Kasumi-1 (cell line): ENCODE measurements at places on chromosomes 5 and 9.

DNA sequence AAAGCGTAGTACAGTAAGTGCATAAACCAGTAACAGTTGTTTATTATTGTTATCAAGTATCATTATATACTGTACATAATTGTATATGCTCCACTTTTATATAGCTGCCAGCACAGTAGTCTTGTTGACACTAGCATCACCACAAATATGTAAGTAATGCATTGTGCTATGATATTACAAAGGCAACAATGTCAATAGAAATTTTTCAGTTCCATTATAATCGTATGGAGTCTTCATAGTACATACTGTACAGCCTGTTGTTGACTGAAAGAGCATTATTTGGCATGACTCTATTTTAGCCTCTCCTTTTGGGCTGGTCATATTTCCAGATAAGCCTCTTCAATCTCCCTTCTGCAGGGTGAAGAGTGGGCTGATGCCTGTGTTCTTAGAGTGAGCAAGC is 40.4 kb downstream of the CFAP95 start:
- DNase-seq, result no peak

GRCh38 chr9:97558701-97559101 is 57.2 kb downstream of the TMOD1 start:
- no peak for DNase-seq

GRCh38 chr9:35705372-35705771 is 15.6 kb upstream of the TPM2 start:
- no peak for DNase-seq

DNA sequence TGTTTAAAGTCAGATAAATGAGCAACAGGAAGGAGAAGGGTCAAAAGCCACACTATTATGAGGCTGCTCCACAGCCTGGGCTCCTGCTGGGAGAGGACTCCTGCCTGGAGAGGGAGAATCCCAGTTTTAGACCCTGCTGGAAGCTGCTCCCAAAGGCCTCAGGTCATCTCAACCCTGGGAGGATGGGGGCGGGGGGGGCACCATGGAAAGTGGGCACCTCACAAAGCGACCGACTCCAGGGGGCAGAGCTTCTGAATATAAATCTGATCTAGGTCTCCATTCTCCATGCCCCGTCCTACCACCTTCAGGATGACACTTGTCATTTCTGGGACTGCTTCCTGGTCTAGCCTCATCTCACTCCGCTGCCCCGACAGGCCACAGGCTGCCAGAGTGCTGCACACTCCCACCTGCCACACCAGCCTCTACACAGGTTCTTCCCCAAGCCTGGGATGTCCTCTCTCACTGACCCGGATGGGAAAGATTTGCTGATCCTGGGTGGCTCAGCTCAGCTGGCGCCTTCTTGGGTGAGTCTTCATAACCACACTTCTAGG is 183.4 kb downstream of the GAPVD1 start:
- no peak for DNase-seq

- no peak for DNase-seq
These were observed 8.0 kb downstream of the SPOCK1 start for GRCh38 chr5:137491121-137491520.
